Muscle of leg (tissue), 16 donors: ENCODE measurements at places on chromosomes 6 and 20. TPM values are rescaled to one million over a fixed set of nuclear protein-coding genes. Genes with fewer than 3 reads are reported as not detected.

TSBP1 gene
- total RNA-seq, result not detected

CTCFL gene
- 0.04 TPM for total RNA-seq

BNIP5 gene
- total RNA-seq, result 0.04 TPM

PROKR2 gene
- not detected for total RNA-seq

PRL gene
- 0.13 TPM for total RNA-seq

TP53TG5 gene
- not detected for total RNA-seq

SLC2A10 gene
- total RNA-seq, result 18.9 TPM

CFB gene
- 1.6 TPM for total RNA-seq

PLA2G7 gene
- total RNA-seq, result 1.2 TPM

RIMS1 gene
- 5.7 TPM for total RNA-seq

GRCh38 chr6:122804962-122805485 lies 16.0 kb downstream of the SMPDL3A start:
- no peak overlapping the region for H3K4me3 ChIP-seq
- no peak overlapping the region for H3K27ac ChIP-seq
- no peak for DNase-seq
- no peaks in the 10 kb centered on the region for H3K4me1 ChIP-seq
- peaks cover under 1% of the 10 kb centered on the region for H3K36me3 ChIP-seq

DNA sequence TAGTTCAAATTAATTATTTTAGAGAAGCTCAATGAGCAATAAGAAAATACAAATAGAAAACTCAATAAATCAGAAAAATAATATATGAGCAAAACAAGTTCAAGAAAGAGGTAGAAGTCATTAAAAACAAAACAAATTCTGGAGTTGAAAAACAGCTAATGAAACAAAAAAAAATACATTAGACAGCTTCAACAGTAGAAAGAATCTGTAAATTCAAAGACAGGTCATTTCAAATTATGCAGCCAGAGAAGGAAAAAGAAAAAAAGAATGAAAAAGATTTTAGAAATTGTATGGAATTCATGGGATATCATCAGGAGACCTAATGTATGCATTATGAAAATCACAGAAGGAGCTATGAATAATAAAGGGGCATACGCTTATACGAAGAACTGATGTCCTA lies 795.3 kb upstream of the ADGRB3 start:
- no peaks in the 10 kb centered on the region for H3K27me3 ChIP-seq
- no peaks in the 10 kb centered on the region for H3K36me3 ChIP-seq
- no peak for DNase-seq

DNA sequence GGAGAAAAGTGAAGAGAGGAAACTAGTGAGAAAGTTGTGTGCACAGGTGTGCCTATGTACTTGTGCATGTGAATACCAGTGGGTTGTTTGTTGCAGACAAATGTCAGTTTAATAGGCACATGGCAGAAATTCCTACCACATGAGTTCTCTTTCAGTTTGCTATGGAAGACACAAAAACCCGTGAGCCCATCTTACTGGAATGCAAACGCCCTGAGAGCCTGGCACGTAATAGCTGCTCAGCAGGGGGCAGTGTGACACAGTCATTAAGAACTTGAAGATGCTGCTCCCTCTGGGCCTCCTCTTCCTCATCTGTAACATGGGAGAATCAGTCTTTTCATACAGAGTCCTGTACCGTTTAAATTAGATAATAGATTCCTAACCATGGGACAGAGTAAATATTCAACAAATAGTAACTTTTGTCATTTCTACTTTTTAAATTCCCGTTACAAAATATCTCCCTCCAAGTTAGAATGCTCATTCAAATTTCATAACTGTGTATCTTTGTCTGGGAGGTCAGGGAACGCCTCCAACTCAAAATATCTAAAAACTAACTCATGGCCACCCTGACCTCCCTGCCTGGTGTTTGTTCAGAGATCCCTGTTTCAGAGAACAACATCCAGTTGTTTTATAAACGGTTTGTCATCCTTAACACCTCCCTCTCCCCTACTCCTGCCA lies 802.9 kb downstream of the MAFB start:
- no peak overlapping the region for H3K4me3 ChIP-seq
- no peak overlapping the region for H3K27ac ChIP-seq
- H3K36me3 ChIP-seq, result no peaks in the 10 kb centered on the region
- H3K27me3 ChIP-seq, result no peaks in the 10 kb centered on the region

- H3K27ac ChIP-seq, result peak within 1 kb of the TSS; percentile 94
- peaks cover 9% of the 10 kb centered on the region for H3K36me3 ChIP-seq
- peak; percentile 97 for DNase-seq
- no peaks in the 10 kb centered on the region for H3K27me3 ChIP-seq
These were observed at the start of gene FAM8A1 for GRCh38 chr6:17599877-17600526. TSS of gene FAM8A1 (plus strand) at chr6:17600302. CDS start at chr6:17600410, 108 bp downstream.

DNA sequence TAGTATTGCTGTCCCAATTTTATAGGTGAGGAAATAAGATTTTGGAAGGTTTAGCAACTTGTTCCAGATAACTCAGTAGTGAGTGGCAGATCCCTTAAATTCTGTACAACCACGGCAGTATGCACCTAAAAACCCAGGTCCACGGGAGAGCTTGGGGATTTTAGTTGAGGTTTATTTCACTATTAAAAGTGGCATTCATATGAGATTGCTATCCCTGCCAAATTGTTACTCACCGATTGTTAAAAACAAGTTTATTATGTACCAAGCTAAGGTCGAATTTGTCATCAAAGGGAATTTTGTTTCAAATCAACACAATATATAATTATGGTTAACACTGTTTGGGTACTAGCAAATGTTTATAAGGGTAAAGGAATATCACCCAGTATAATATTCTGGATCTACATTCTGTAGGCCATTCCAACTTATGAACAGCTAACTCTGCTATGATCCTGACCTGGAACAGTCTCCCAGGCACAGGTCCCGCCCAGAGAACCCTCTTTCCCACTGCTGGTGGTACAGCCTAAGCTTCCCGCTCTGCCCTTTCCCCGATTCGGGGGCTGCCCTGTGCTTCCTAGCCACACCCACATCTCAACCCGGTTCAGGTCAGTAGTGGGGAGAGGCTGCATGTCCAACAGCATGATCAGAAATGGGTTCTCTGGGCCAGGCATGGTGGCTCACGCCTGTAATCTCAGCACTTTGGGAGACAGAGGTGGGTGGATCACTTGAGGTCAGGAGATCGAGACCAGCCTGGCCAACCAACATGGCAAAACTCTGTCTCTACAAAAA lies 24.9 kb downstream of the GPLD1 start:
- H3K27me3 ChIP-seq, result no peaks in the 10 kb centered on the region
- no peak for DNase-seq
- no peaks in the 10 kb centered on the region for H3K36me3 ChIP-seq
- H3K27ac ChIP-seq, result no peak overlapping the region
- H3K4me3 ChIP-seq, result no peak overlapping the region
- no peaks in the 10 kb centered on the region for H3K4me1 ChIP-seq

- no peak overlapping the region for H3K4me3 ChIP-seq
- peaks cover 15% of the 10 kb centered on the region for H3K27me3 ChIP-seq
- H3K27ac ChIP-seq, result no peak overlapping the region
- no peak for DNase-seq
These were observed 7.0 kb downstream of the SLC22A23 start for GRCh38 chr6:3449750-3450305.

DNA sequence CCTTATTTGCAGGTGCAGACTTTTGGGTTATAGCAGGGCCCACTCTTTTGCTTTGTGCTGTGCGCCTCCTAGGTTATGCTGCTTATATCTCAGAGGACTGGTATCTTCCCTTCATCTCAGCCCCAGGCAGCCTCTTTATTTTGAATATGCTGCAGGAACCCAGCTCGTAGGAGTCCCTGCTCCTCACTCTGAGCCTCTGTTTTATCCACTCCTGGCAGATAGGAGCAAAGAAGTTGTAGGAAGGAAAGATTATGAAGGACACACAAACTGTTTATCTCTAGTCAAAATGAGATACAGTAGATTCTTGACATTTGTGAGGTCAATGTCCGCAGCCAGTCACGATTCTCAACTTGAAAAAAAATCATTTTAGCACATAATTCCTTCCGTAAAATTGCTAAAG lies 15.6 kb downstream of the L3MBTL3 start:
- H3K36me3 ChIP-seq, result no peaks in the 10 kb centered on the region

DNA sequence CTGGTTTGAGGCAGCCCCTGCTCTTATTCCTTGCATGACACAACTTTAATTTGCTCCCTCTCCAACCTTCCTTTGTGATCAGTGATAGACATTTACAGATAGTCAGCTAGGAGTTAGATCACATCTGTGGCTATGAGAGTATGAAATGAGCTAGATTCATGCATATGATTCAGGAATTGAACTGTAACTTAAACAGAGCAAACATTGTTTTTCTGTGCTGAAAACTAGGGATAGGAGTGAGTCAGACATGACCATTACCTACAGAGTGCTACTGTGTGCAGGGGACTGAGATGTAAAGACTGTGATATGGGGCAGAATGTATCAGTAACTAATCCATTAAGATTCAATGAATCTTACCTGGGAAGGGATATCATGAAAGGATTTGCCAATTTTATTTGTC lies 279.4 kb upstream of the SPTLC3 start:
- DNase-seq, result no peak
- no peaks in the 10 kb centered on the region for H3K36me3 ChIP-seq
- no peak overlapping the region for H3K4me3 ChIP-seq
- no peaks in the 10 kb centered on the region for H3K27me3 ChIP-seq

DNA sequence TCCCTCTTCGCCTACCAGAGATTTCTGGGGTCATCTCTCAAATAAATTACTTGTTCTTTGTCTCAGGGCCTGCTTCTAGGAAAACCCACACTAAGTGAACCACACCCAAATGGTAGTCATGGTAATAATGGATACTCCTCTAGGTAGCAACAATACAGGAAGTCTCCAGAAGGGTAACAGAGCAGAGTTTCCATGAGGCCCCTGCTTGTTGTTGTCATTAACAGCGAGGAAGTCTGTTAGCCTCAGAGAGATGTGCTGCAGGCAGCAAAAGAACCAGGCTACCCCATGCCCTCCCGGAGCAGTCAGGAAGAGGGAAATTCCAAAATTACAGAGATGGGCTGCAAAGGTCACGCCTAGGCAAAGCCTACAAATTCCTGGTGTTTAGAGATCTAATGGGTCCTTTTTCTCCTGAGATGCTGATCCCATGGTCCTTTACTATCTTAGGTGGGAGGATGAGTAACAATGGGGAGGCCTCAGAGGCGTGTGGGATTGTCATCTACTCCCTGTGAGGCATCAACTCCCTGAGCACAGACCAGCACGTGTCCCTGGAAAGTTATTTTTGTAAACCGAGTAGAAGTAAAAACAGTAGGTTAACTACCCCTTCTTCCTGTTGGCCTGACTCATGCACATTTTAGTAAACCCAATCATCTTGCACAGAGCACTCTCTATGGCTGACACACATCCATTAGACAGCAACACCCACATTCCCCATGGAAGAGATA lies 10.1 kb downstream of the ISM1 start:
- H3K4me3 ChIP-seq, result no peak overlapping the region
- no peaks in the 10 kb centered on the region for H3K4me1 ChIP-seq
- peak; percentile 47 for DNase-seq
- H3K27ac ChIP-seq, result peak overlapping the region; percentile 59
- no peaks in the 10 kb centered on the region for H3K36me3 ChIP-seq
- no peaks in the 10 kb centered on the region for H3K27me3 ChIP-seq

GRCh38 chr20:11976966-11977365 lies 59.3 kb downstream of the BTBD3 start:
- H3K36me3 ChIP-seq, result no peaks in the 10 kb centered on the region
- no peak overlapping the region for H3K4me3 ChIP-seq
- H3K4me1 ChIP-seq, result no peaks in the 10 kb centered on the region

- peak; percentile 86 for DNase-seq
- H3K4me1 ChIP-seq, result no peaks in the 10 kb centered on the region
- H3K27ac ChIP-seq, result no peak overlapping the region
- H3K4me3 ChIP-seq, result no peak overlapping the region
These were observed 434.3 kb upstream of the IMPG1 start for GRCh38 chr6:76506808-76507207.

GRCh38 chr6:39493174-39493573 lies 170.7 kb upstream of the KCNK16 start:
- no peak overlapping the region for H3K4me3 ChIP-seq
- no peaks in the 10 kb centered on the region for H3K36me3 ChIP-seq
- H3K27ac ChIP-seq, result no peak overlapping the region
- H3K4me1 ChIP-seq, result no peaks in the 10 kb centered on the region
- H3K27me3 ChIP-seq, result no peaks in the 10 kb centered on the region

- no peak overlapping the region for H3K27ac ChIP-seq
- no peaks in the 10 kb centered on the region for H3K36me3 ChIP-seq
- H3K4me1 ChIP-seq, result no peaks in the 10 kb centered on the region
- no peaks in the 10 kb centered on the region for H3K27me3 ChIP-seq
These were observed 11.7 kb upstream of the PTPRK start for GRCh38 chr6:128532136-128532535.

GRCh38 chr6:41691426-41692079 lies 43.9 kb downstream of the TFEB start:
- DNase-seq, result no peak
- no peak overlapping the region for H3K27ac ChIP-seq
- no peak overlapping the region for H3K4me3 ChIP-seq
- no peaks in the 10 kb centered on the region for H3K27me3 ChIP-seq
- H3K4me1 ChIP-seq, result peaks cover 13% of the 10 kb centered on the region

DNA sequence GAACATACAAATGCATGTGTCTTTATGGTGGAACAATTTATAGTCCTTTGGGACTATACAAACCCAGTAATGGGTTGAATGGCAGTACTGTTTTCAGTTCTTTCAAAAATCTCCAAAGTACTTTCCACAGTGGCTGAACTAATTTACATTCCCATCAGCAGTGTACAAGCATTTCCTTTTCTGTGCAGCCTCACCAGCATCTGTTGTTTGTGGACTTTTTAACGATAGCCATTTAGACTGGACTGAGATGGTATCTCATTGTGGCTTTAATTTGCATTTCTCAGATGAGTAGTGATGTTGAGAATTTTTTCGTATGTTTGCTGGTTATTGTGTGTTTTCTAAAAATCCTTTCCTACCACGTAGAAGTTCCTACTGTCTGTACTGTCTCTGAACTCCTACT lies 327.2 kb upstream of the ZFP64 start:
- no peak overlapping the region for H3K4me3 ChIP-seq
- H3K36me3 ChIP-seq, result no peaks in the 10 kb centered on the region
- no peak for DNase-seq
- H3K4me1 ChIP-seq, result no peaks in the 10 kb centered on the region
- H3K27ac ChIP-seq, result no peak overlapping the region

DNA sequence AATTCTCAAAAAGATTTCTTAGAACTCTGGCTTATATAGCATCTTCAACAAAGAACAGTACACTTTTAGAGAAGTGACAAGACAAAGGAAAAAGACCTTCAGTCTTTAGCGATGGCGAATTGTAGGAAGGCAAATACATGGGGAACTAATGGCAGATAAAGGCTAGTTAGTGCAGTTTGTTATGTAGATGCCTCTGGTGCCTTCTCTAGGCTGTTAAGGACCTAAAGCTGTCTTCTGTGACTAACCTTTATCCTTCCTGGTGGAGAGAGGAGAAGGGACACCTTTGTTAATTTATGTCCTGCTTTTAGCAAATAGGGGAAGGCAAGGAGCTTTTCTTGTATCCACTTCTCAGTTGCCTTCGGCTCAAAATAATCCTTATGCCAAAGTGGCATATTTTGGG lies 7.2 kb downstream of the ANKRD6 start:
- no peak overlapping the region for H3K27ac ChIP-seq
- no peaks in the 10 kb centered on the region for H3K4me1 ChIP-seq
- no peaks in the 10 kb centered on the region for H3K27me3 ChIP-seq
- H3K36me3 ChIP-seq, result no peaks in the 10 kb centered on the region
- H3K4me3 ChIP-seq, result no peak overlapping the region
- no peak for DNase-seq

GRCh38 chr6:38155144-38155543 lies 335.6 kb downstream of the ZFAND3 start:
- peak overlapping the region; percentile 65 for H3K27ac ChIP-seq
- DNase-seq, result peak; percentile 48
- H3K4me1 ChIP-seq, result peaks cover 26% of the 10 kb centered on the region
- no peak overlapping the region for H3K4me3 ChIP-seq
- no peaks in the 10 kb centered on the region for H3K27me3 ChIP-seq

GRCh38 chr6:158039571-158040050 lies 57.9 kb downstream of the SYNJ2 start:
- peaks cover 8% of the 10 kb centered on the region for H3K36me3 ChIP-seq
- H3K27me3 ChIP-seq, result no peaks in the 10 kb centered on the region
- H3K4me3 ChIP-seq, result no peak overlapping the region
- DNase-seq, result no peak
- peaks cover 48% of the 10 kb centered on the region for H3K4me1 ChIP-seq
- no peak overlapping the region for H3K27ac ChIP-seq
